MV-4-11 (cell line): ENCODE measurements at places on chromosomes 7 and 10.
A peak's percentile ranks its signal among the peaks of the same experiment; 100 is the strongest.

DNA sequence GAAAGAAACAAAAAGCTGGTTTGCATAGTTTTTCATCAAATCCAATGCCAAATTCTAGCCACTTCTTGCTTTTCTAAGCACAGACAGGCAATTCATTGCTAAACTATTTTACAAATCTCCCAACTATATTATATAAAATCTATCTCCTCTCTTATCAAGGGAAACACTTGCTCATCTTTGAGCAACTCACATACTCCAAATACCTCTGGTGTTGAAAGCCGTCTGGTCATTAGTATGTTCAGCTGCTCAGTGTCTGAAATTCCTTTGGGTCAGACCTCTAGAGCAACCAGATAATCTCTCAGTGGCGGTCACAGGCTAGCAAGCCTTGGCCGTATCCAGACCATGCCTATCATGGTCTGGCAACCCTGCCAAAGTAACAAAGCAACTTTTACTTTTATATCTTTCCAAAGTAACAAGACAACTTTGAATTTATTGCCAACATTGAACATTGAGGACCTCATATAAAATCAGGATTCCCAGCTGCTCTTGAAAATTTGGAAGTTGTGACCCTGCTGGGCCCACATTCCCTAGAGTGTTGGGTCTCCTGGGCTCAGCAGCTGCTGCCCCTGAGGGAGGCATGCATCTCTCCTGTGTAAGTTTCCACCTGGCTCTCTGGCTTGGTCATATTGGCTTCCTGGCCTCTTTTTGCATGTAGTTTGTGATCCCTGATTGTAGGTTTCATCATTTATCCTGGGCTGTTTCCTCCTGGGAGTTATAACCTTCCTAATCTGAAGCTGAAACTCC is 56.8 kb upstream of the LANCL2 start:
- DNase-seq = no peak

GRCh38 chr7:117621075-117621618 is 141.3 kb downstream of the CFTR start:
- DNase-seq = no peak

DNA sequence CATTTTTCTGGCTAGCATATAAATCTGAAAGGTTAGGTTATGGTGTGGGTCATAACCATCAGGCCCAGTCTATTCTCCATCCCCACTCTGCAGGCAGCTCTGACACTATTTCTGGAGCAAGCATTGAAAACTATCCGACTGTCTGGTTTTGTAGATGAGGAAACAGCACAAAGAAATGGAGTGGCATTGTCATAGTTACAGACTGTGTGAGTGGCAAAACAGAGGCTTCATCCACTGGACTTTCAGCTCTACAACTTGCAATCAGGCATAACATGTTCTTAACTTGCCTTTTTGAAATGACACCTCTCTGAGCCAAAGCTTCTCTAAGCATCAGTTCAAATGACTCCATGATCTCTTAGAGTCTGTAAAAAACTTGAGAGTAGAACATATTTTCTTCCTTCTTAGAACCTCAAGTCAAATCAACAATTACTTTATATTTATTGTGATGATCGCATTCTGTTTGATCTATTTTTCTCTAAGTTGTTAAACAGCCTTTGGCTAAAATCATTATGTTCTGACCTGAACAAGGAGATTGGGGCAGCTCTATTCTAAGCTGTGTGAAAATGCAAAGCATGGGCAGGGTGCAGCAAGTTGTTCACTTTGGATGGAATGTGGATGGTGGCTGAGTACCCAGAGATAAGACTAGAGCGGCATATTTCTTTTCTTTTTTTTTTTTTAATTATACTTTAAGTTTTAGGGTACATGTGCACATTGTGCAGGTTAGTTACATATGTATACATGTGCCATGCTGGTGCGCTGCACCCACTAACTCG is 68.5 kb downstream of the LRRC4 start:
- no peak for DNase-seq

- no peak for DNase-seq
Measured at GRCh38 chr10:69366738-69367137, 50.0 kb downstream of the TACR2 start.

GRCh38 chr7:110371709-110372108 is 719.2 kb upstream of the LRRN3 start:
- DNase-seq = no peak

GRCh38 chr7:91517201-91517785 is 253.1 kb downstream of the FZD1 start:
- DNase-seq = no peak

GRCh38 chr10:1367938-1368841 is 312.0 kb downstream of the WDR37 start:
- no peak for DNase-seq

DNA sequence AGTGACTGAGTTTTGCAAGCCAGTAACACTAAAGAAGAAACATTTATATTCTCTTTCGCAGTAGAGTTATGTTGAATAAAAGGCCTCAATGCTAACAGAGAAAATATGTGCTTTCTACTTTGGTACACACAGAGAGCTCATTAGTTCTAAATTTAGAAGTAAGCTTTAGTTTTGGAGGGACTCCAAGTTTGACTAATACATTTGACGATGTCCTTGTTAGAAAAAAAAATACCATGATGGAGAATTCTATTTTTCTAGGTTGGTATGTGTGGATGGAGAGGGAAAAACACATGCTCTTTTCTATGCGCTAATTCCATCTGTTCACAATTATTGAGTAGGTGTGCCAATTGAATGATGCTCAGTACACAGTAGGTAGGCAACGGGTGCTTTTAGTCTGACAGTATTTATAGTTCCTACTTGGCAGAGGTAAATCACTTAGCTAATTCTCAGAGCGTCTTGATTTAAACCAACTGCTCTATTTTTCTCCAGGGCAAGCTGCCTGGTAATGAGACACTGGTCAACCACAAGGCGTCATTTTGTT is 327.2 kb upstream of the AKR1E2 start:
- DNase-seq = no peak

DNA sequence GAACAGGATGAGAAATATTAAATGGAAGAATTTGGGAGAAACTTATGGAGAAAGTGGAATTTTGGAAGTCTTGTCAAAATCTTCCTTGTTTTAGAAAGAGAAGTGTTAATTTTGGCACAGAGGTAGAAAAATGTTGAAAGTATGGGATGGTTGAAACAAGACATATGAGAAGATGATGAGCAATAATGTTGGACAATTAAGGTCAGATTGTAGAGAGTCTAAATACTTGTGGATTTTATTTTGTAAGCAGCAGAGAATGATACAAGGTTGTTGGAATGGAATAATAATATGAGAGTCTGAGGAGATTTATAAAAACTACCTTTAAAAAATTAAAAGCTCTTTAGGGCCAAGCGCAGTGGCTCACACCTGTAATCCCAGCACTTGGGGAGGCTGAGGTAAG is 34.6 kb downstream of the PHTF2 start:
- DNase-seq = no peak

DNA sequence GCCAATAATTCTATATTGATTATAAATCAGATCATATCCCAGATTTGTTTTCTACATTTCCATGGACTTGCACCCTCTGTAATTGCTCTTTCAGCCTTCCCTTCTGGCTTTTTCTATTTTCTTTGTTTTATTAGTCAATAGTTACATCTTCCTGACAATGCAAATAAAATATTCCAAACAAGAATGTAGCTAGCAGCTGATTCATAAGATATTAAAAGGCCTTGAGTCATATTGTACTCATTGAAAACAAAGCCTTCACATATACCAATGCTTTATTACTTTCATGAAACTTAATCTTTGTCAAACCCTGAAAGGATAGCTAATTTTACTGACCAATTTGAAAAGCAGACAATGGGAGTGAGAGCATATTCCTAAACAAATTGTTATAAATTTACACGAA is 10.7 kb upstream of the SFMBT2 start:
- DNase-seq = no peak

GRCh38 chr10:124266468-124267230 is 152.1 kb downstream of the OAT start:
- no peak for DNase-seq

GRCh38 chr10:78899098-78899754 is 169.5 kb upstream of the ZMIZ1 start:
- no peak for DNase-seq

- peak; percentile 10 for DNase-seq
Measured at GRCh38 chr7:1794888-1795542, 124.9 kb downstream of the ELFN1 start.

- no peak for DNase-seq
Measured at GRCh38 chr10:115659616-115660015, 566.5 kb downstream of the ATRNL1 start.

- DNase-seq = no peak
Measured at GRCh38 chr10:31404640-31405039, 85.6 kb downstream of the ZEB1 start.

- DNase-seq = no peak
Measured at GRCh38 chr10:14010101-14010558, 320.6 kb downstream of the FRMD4A start.

DNA sequence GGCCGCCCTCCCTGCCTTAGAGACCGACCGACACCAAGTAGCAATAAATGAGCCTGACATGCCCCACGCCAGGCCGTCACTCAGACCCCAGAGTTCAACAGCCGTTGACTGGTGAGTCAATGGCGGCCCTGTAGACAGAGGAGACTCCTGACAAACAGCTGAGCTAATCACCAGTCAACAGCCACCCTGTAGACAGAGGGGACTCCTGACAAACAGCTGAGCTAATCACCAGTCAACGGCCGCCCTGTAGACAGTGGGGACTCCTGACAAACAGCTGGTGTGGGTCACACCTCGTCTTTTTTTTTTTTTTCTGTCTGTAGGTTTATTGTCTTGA is 16.9 kb upstream of the KNDC1 start:
- no peak for DNase-seq

GRCh38 chr7:33707427-33707826 is 197.9 kb upstream of the BMPER start:
- no peak for DNase-seq

DNA sequence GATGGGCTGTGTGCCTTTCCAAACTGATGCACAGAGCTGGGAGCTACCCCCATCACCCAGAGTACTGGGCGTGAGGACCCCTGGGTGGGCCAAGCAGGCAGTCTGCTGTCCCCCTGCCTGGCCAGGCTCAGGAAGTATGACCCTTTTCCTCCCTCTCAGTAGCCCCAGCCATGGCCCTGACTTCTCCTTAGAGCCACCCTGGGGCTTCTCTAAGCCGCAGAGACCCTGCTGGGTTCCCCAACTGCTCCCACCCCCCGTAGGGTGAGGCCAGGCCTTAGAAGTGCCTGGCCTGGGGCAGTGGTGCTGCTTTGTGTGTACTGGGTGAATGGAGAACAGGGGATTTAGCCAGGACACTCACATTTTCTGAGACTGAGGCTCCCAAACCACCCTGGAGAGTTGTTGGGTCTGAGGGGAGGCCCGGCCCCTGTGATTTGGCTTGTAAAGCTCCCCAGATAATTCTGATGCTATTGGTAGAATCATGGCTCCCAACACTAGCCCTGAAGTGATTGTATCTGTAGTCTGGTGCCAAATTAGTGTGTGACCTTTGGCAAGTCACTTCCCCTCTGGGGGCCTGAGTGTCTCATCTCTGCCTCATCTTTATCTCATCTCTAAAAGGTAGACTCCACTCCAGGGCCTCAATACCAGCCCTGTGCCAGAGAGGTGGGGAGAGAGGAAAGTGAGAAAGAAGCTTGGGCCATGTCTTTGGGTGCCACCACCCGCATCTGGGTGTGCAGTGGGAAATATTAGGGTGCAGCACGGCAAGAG is 99.7 kb upstream of the PPIF start:
- no peak for DNase-seq

- DNase-seq = no peak
Measured at GRCh38 chr10:123204127-123204461, 49.9 kb downstream of the BUB3 start.

DNA sequence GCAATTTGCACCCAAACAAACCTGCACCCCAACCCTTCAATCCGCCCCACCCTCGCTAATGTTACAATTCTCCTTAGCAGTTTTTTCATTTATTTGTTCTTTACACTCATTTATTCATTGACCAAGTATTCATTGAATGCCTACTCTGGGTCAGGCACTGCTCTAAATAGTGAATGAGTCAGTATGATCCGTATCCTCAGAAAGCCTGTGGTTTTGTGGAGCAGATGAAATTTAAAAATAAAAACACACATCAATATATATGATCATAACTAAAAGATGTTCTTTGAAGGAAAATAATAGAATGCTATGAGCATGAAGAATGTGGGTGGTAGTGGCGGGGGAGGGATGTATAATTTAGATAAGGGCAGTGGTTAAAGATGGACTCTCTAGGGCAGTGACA is 13.3 kb downstream of the IFIT5 start:
- no peak for DNase-seq

GRCh38 chr7:45184326-45185027 is 26.9 kb downstream of the RAMP3 start:
- no peak for DNase-seq

GRCh38 chr10:33760056-33760943 is 425.8 kb upstream of the NRP1 start:
- DNase-seq = no peak

GRCh38 chr7:132568962-132569361 is 7.3 kb downstream of the PLXNA4 start:
- DNase-seq = peak; percentile 16

DNA sequence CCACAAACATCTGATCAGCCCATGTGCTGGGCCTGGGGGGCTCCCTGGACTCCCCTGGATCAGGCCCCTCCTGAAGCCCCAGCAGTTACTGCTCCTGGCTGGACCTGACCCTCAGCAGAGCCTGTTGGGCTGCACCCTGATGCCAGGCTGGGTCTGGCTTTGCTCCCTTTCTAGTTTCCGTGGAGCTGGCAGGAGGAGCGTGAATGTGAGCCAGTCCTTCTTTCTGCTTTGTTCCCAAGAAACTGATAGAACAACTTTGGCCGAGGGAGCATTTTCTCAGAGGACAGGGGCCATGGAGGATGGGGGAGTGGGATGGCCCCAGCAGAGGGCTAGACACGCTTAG is 128.2 kb downstream of the NEURL1 start:
- DNase-seq = no peak

- no peak for DNase-seq
Measured at GRCh38 chr10:93968540-93968945, 25.2 kb upstream of the PLCE1 start.

- DNase-seq = peak; percentile 76
Measured at GRCh38 chr10:114379631-114380041, 24.7 kb downstream of the AFAP1L2 start.

DNA sequence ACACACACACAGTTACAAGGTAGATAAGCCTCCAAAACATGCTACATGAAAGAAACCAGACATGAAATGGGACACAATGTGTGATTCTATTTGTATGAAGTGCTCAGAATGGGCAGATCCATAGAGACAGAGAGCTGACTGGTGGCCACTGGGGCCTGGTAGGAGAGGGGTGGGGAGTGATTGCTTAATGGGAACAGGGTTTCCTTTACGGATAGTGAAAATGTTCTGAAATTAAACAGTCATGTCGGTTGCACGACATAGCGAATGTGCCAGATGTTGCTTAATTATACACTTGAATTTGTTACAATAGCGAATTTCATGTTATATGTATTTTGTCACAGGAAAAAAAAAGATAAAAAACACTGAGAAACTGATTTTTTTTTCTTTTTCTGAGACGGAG is 122.3 kb downstream of the SPDYE5 start:
- DNase-seq = peak; percentile 67

- DNase-seq = peak; percentile 87
Measured at GRCh38 chr7:133650487-133651300, 397.8 kb downstream of the EXOC4 start.
